ENCODE measurements at places on chromosomes 1 and 21.

- DNase-seq, result no peak
Observed at GRCh38 chr1:177065430-177065829, 99.1 kb downstream of the ASTN1 start.

- DNase-seq, result no peak
Observed at GRCh38 chr1:47782414-47783166, 214.6 kb downstream of the TRABD2B start.

DNA sequence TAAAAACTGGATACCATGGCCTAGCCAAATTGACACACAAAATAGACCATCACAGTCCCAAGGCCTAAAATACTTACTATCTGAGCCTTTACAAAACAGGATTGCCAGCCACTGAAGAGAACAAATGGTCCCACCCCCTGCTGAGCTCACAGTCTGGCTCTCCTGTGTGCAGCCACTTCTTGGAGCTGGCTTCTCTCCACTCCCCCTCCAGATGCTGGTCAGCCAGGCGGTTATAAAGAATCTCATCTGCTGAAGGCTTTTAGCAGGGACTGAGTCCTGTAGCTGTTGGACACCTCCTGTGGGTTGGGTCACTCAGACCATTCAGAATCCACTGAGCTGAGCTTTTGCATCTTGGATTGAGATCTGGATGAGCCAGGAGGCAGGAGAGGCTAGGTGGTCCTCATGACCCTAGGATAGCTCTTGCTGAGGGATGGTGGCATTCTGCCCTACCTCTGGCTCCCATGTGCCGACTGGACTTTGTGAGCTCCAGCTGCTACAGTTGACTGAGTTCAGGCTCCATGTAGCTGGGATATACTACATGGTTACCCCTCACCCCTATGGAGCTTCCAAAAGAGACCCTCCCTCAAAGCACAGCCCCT is 16.1 kb downstream of the OXCT2 start:
- DNase-seq, result no peak

- DNase-seq, result no peak
Observed at GRCh38 chr1:228093050-228093906, 9.8 kb downstream of the C1orf35 start.

GRCh38 chr1:81327103-81327710 is 473.5 kb upstream of the ADGRL2 start:
- DNase-seq, result no peak

DNA sequence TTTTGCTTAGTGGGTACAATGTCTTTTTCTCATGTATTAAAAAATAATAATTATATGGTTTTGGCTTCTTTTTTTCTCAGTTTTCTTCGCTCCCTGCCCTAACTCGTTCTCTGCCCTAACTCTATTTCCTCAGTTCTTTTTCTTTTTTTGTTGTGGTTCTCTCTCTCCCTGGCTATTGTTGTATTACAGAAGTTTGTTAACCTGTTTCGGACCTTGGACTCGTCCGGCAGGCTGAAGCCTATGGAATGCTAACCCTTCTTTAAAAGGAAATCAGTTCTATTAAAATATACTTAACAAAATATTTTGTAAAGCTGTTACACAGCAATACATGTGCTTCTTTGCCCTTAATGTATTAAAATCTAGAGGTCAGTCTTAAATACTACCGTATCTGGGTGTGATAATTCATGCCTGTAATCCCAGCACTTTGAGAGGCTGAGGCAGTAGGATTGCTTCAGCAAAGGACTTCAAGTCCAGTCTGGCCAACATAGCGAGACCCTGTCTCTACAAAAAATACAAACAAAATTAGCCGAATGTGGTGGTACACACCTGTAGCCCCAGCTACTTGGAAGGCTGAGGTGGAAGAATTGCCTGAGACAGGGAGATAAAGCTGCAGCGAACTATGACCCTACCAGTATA is 64.1 kb downstream of the ANGPTL1 start:
- DNase-seq, result no peak

DNA sequence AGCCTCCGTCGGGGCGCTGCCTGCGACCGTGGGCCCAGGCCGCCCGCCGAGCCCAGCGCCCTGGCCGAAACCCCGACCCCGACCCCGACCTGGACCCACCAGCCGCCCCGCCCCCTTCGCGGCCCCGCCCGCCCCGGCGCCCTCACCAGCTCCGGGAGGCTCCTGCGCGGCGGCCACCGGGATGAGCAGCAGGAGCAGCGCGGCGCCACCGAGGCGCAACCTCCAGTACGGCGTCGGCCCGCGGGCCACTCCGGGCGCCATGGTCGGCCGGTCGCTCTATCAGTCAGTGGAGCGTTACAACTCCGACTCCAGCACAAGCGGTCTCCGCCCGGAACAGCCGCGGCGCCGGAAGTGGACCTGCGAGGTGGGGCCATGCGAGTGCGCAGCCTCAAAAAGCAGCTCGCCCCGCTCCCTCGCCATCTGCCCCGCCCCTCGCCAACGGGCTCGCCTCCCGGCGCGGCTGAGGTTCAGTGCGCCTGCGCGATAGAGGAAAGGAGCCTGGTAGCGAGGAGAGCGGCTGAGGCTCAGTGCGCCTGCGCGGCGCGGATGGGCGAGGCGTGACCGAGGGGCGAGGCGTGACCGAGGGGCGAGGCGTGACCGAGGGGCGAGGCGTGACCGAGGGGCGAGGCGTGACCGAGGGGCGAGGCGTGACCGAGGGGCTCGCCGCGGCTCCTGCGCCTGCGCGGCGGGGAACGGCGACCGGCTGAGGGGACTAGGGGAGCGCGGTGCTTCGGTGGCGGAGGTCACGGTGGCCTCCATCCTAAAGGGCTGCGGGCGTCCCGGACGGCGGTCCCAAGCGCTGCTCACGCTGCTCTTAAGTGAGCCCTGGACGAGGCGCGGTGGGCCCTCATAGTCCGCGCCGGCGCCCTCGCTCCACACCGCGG is at the start of gene PTTG1IP:
TSS of gene PTTG1IP (minus strand) at position 335 of the 884 bp plus-strand sequence. CDS start at position 261, 74 bp downstream.
- DNase-seq, result peak; percentile 100

DNA sequence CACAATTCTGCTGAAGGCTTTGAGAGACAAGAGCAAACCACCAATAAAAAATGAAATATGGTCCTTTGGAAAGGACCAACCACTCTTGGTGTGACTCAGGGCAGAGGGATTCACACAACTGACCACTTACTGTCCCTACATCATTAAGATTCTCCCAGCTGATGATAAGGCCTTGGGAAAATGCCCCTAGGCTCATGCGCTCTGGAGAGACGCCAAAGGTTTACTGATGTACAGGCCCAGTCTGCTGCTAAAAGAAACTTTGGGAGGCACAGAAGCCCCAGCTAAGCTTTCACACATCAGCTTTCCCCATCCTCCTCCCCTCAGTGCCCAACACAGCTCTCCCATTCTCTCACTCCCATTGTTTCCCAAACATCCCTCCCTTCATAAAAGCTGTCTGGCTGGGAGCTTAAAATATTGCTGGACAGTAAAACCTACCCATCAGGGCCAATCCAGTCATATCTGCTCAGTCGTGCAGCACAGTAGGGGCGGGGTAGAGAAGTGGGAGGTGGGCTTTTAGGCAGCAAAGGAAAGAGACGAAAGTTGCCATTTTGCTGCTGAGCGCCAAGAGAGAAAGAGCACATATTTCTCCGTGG is at the start of gene GJA8:
TSS of gene GJA8 (plus strand) at position 543 of the 593 bp plus-strand sequence. CDS start 5,161 bp downstream, outside the sequence.
- no peak for DNase-seq
